Muscle of leg (tissue), 16 donors: ENCODE measurements at places on chromosomes 12 and 14. TPM values are rescaled to one million over a fixed set of nuclear protein-coding genes. Genes with fewer than 3 reads are reported as not detected.
A peak's percentile ranks its signal among the peaks of the same experiment; 100 is the strongest.

GRCh38 chr12:43143278-43143677 lies 408.7 kb downstream of the ADAMTS20 start:
- H3K27ac ChIP-seq: no peak overlapping the region
- H3K4me3 ChIP-seq: no peak overlapping the region
- no peaks in the 10 kb centered on the region for H3K4me1 ChIP-seq
- no peak for DNase-seq
- H3K27me3 ChIP-seq: no peaks in the 10 kb centered on the region
- H3K36me3 ChIP-seq: no peaks in the 10 kb centered on the region

The TAS2R42 gene
- total RNA-seq: not detected

GRCh38 chr14:85607651-85608081 lies 77.7 kb downstream of the FLRT2 start:
- H3K27ac ChIP-seq: no peak overlapping the region
- no peak for DNase-seq
- H3K4me3 ChIP-seq: no peak overlapping the region
- H3K27me3 ChIP-seq: no peaks in the 10 kb centered on the region
- no peaks in the 10 kb centered on the region for H3K4me1 ChIP-seq

GRCh38 chr14:93548102-93548843 lies 117.5 kb downstream of the UNC79 start:
- DNase-seq: no peak
- no peaks in the 10 kb centered on the region for H3K36me3 ChIP-seq
- H3K27ac ChIP-seq: no peak overlapping the region
- no peaks in the 10 kb centered on the region for H3K4me1 ChIP-seq
- no peak overlapping the region for H3K4me3 ChIP-seq

DNA sequence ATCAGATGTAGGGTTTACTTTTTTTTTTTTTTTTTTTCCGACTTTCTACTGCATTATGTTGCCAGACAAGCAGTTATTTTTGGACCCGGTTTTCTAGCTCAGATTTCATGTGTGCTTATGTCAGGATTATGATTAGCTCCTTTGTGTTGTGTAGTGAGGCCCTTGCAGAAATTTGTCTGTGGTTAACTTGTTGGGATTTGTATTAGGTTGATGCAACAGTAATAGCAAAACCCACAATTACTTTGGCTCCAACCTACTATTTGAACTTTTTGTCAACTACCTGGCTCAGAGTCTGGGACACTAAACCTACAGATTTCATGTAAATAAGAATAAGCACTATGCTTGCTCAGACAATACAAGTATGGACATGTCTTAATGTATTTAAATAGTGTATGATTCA lies 44.1 kb upstream of the KCNJ8 start:
- H3K27me3 ChIP-seq: no peaks in the 10 kb centered on the region
- H3K36me3 ChIP-seq: no peaks in the 10 kb centered on the region
- no peak overlapping the region for H3K4me3 ChIP-seq
- peak; percentile 80 for DNase-seq

- no peaks in the 10 kb centered on the region for H3K27me3 ChIP-seq
- H3K4me1 ChIP-seq: peaks cover 9% of the 10 kb centered on the region
- H3K4me3 ChIP-seq: no peak overlapping the region
Measured at GRCh38 chr12:109455706-109456105, 21.4 kb downstream of the KCTD10 start.

The REP15 gene
- 1.3 TPM for total RNA-seq

GRCh38 chr14:69354383-69355153 lies 43.5 kb downstream of the ERH start:
- peaks cover 4% of the 10 kb centered on the region for H3K36me3 ChIP-seq
- no peak overlapping the region for H3K27ac ChIP-seq
- no peaks in the 10 kb centered on the region for H3K27me3 ChIP-seq
- peaks cover 17% of the 10 kb centered on the region for H3K4me1 ChIP-seq

DNA sequence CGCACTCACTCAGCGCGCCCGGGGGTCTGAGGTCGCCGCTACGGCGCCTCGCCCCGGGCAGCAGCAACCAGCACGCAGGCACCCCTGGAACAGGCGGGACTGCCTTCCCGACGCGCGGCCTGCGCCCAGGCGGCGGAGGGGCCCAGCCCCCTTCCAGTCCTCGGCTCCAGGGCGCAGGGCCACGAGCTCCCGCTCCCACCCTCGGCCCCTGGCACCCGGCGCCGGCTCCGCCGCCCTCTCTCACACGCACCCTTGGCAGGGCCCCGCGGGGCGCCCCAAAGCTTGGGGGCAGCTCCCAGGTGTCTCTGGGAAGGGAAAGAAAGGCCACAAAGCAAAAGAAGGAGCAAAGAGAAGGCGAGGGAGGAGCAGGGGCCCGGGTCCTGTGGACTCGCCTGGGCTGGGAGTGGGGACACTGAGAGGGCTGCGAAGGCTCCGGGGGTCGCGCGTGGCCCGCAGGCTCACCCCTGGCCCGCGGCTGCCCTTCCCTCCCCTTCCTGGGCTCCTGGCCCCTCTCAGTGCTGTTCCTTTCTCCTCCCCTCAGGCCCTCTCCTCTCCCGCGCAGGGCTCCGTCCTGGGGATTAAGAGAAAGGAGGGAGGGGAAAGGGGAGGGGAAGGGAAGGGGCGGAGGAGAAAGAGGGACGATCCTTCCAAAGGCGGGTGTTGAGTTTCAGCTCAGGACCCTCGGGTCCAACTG lies 907 bp upstream of the EFS start:
- H3K36me3 ChIP-seq: peaks cover 25% of the 10 kb centered on the region
- peak overlapping the region; percentile 76 for H3K4me3 ChIP-seq
- H3K27ac ChIP-seq: peak overlapping the region; percentile 96
- H3K4me1 ChIP-seq: peaks cover 40% of the 10 kb centered on the region
- peaks cover 24% of the 10 kb centered on the region for H3K27me3 ChIP-seq

GRCh38 chr12:109134186-109134917 lies 18.0 kb downstream of the ACACB start:
- DNase-seq: no peak
- no peaks in the 10 kb centered on the region for H3K36me3 ChIP-seq
- H3K27me3 ChIP-seq: peaks cover 2% of the 10 kb centered on the region
- H3K27ac ChIP-seq: no peak overlapping the region
- H3K4me1 ChIP-seq: peaks cover 21% of the 10 kb centered on the region

The SSTR1 gene
- under 0.01 TPM for total RNA-seq

- no peak overlapping the region for H3K4me3 ChIP-seq
- no peaks in the 10 kb centered on the region for H3K27me3 ChIP-seq
- no peaks in the 10 kb centered on the region for H3K4me1 ChIP-seq
- H3K36me3 ChIP-seq: peaks cover 29% of the 10 kb centered on the region
Measured at GRCh38 chr12:7001921-7002591, 16.2 kb downstream of the LPCAT3 start.

The RND1 gene
- total RNA-seq: 0.22 TPM

The PZP gene
- total RNA-seq: 0.40 TPM

The A2M gene
- 233 TPM for total RNA-seq

The ART4 gene
- total RNA-seq: 0.09 TPM

GRCh38 chr12:27366621-27367020 lies 34.0 kb downstream of the BMAL2 start:
- no peaks in the 10 kb centered on the region for H3K4me1 ChIP-seq
- H3K4me3 ChIP-seq: no peak overlapping the region
- H3K36me3 ChIP-seq: no peaks in the 10 kb centered on the region
- no peak for DNase-seq
- no peak overlapping the region for H3K27ac ChIP-seq

DNA sequence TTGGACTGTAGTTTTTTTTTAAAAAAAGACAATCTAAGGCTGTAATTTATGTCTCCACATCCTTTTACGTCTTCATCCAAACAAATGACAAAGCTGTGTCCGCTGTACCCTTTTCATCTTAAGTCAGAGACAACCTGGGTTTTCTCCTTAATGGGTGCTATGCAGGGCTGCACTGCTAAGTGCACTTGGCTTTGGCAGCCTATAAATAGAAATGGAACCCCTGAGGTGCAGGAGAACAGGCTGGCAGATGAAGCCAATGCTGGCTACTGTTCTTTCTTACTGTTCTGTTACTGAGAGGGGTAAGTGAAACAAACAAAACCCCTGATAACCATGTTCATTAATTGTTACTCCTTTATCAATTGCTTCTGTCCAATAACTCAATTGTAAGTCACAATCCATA lies 47.1 kb upstream of the KICS2 start:
- no peak overlapping the region for H3K27ac ChIP-seq
- H3K4me3 ChIP-seq: no peak overlapping the region
- no peaks in the 10 kb centered on the region for H3K4me1 ChIP-seq
- no peak for DNase-seq

The FAM161B gene
- 6.6 TPM for total RNA-seq

DNA sequence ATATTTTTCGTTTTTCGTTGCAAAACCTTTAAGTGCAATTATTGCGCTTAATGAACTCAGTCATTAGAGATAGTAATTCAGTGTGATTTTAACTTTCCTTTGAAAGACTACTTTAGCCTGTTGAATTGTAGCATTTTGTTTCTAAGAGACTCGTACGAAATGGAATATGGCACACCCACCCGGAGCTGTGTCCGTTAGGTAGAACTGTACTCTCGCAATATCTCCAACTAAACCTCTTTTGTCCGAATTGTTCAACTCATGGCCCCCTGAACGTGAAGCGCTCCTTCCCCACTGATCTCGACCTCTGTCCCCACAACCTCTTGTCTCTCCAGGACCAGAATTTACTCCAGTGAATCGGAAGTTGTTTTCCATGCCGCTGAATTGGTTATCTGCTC lies 800 bp downstream of the PCNX4 start:
- H3K4me3 ChIP-seq: peak overlapping the region; percentile 95
- peak overlapping the region; percentile 99 for H3K27ac ChIP-seq
- H3K36me3 ChIP-seq: peaks cover 3% of the 10 kb centered on the region
- H3K4me1 ChIP-seq: peaks cover 12% of the 10 kb centered on the region
- DNase-seq: peak; percentile 78

- H3K4me1 ChIP-seq: peaks cover 9% of the 10 kb centered on the region
- no peaks in the 10 kb centered on the region for H3K27me3 ChIP-seq
- peak overlapping the region; percentile 13 for H3K27ac ChIP-seq
- peaks cover 46% of the 10 kb centered on the region for H3K36me3 ChIP-seq
Measured at GRCh38 chr14:50736932-50737419, 68.9 kb upstream of the SAV1 start.

The OR6C75 gene
- total RNA-seq: not detected

- no peaks in the 10 kb centered on the region for H3K36me3 ChIP-seq
- no peak overlapping the region for H3K4me3 ChIP-seq
- H3K27me3 ChIP-seq: peaks cover 32% of the 10 kb centered on the region
Measured at GRCh38 chr12:6057700-6058099, 66.8 kb downstream of the VWF start.

DNA sequence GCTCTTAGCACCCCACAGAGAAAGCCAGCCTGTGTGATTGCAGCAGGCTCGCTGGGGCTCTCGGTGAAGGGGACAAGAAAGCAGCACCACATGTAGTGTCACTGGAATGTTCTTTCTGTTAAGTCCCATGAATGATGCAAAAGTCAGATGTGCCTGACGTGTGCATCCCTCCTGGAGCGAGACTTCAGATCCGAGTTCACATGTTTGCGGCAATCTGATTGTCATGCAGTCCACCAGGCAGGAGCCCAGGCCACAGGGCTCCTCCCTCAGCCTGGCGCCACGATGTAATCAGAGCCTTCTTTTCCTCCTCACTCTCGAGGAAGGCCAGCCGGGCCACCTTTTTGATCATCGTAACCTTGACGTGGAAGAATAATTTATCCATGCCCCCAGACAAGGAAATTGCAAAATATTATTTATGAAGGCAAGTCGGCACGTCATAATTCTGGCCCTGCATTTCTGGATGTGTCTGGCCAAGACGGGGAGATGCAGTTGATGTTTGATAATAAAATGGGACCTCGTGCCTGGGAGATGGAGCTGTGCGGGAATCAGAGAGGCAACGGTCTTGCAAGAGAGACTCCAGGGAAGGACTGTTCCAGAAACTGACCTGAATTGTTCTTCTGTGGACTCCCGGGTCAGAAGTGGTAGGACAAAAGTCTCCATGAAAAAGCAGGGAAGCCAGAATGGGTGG lies 214.6 kb downstream of the PHETA1 start:
- H3K4me3 ChIP-seq: no peak overlapping the region
- peaks cover 29% of the 10 kb centered on the region for H3K27me3 ChIP-seq
- H3K27ac ChIP-seq: no peak overlapping the region

The SFSWAP gene
- 24.6 TPM for total RNA-seq

DNA sequence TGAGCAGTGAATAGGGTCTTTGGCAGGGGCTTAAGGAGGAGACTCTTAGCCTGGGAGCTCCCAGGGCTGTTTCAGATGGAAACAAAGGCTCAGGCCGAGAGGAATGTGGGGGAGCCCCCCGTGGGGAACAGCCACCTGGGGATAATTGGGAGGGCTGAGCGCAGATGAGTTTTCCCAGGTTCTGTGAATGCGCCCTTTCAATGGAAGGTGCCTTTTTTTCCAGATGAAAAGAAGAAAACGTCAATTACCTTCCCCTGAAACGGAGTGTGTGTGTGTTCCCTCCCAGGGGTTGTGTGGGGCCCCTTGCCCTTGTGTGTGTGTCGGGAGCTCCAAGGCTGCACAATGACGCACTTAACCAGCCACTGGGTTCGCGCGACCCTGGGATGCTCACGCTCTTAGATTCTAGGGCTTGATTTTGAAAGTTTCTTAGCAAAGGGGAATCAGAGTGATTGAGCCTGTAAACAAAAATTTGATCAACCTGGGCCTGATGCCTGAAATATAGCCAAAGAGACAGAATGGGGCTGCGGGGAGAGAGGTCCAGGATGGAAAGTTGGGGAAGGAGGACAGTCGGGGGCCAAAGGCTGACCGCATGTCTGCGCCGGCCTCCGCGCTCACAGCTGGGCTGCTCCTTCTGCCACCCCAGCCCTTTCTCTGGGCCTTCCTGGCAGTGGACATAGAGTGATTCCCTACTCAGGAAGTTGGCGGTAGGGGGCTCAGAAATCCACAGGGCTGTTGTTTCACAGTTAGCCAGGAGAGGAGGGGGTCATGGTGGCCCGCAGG lies 14.6 kb downstream of the MEG3 start:
- peak; percentile 62 for DNase-seq
- peaks cover 94% of the 10 kb centered on the region for H3K36me3 ChIP-seq
- peak overlapping the region; percentile 84 for H3K27ac ChIP-seq
- no peaks in the 10 kb centered on the region for H3K27me3 ChIP-seq
- peaks cover 93% of the 10 kb centered on the region for H3K4me1 ChIP-seq

GRCh38 chr12:87280893-87281292 lies 748.3 kb downstream of the C12orf50 start:
- no peak for DNase-seq
- no peaks in the 10 kb centered on the region for H3K27me3 ChIP-seq
- H3K27ac ChIP-seq: no peak overlapping the region

The KRT71 gene
- total RNA-seq: not detected

GRCh38 chr14:77148510-77149231 lies 7.1 kb upstream of the ZDHHC22 start:
- H3K27me3 ChIP-seq: peaks cover 34% of the 10 kb centered on the region
- no peaks in the 10 kb centered on the region for H3K4me1 ChIP-seq
- DNase-seq: no peak
- no peak overlapping the region for H3K27ac ChIP-seq
- no peaks in the 10 kb centered on the region for H3K36me3 ChIP-seq
